ENCODE measurements at places on chromosomes 6 and 20.

- DNase-seq = no peak
These were observed 28.8 kb downstream of the MTHFD1L start for GRCh38 chr6:150894191-150894744.

DNA sequence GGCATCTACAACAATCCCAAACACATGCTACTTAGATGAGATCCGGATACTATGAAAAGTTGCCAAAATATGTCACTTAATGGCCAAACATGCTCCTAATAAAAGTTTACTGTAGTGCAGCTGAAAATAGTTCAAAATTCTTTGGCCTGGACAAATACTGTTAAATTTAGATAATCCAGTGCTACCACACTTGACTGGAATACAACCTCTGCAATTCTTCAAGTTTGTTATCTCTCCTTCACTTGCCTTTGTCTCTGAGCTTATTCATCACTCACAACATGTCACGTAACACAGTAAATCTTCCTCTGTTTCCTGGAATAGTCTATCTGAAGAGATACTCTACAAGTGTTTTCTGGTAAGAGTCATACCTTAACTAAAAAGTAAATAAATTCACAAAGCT lies 10.5 kb upstream of the PLN start:
- DNase-seq = no peak

- DNase-seq = no peak
These were observed 571.9 kb upstream of the CHD6 start for GRCh38 chr20:42190084-42190483.

- no peak for DNase-seq
These were observed 89.4 kb downstream of the SLC24A3 start for GRCh38 chr20:19301843-19302242.

DNA sequence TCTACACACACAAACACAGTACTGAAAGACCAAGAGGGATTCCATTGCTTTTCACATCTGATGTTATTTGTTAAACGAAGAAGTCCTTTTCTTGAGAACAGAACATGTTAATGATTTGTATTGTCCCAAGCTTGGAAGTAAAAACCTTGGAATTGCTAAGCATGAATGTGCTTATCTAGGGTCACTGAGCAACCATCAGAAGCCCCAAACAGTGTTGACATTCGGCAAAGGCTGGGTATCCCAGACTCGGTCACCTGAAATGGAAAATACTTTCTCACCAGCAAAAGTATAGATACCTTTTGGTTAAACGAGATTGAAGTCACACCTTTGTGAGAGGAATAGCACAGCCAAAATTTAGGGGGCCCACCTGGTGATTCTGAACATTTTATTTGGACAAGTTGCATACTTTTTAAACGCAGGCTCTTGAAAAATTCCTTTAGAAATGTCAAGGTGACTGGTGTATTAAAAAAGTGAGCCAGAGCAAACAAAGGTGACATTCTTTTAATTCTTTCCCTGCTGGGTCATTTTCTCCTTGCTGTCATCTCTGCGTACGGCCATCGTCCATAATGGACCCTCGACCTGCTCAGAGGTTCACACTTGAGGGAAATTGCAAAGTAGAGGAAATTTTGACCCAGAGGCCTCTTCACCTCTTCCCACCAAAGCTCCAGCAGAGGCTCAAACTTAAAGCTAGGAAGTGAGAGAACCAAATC lies 95.8 kb upstream of the FOXA2 start:
- DNase-seq = no peak

Measured in mammary epithelial cell (primary cell).